ENCODE measurements at places on chromosomes 5 and 9.

DNA sequence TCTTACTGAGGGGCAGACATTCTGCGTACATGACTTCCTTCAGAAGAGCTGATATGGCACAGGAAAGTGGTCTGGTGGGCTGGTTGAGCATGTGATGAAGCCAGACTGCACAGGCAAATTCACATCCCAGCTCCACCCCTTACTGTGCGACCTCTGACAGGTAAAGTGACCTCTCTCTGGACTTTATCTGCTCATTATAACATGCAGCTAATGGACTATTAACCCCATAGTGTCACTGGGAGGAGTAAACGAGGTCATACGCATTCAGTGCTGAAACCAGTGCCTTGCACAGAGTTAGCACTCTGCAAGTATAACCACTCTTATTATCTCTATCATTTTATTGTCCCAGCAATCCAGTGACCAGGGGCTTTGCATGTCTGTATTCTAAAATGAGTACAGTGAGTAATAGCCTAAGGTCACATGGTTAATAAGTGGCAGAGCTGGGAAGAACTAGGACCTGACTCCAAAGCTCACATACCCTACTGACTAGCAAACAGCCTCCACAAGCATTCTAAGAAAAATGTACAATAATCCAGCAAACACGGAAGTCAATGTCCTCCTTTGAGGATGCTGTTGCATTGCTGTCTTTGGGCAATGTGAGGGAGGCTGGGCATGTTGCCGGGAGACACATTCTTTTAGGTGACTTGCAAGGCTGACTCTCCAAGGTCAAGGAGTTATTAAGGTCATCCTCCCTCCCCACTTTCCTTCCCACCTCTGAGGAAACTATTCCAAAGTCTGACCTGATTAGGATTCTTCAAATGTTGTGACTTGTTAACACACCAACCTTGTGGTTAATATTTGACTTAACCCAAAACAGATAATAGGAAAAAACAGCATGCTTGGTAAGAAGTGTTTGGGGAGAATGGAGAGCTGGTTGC is 19.0 kb downstream of the GLRX start:
- no peak for DNase-seq

DNA sequence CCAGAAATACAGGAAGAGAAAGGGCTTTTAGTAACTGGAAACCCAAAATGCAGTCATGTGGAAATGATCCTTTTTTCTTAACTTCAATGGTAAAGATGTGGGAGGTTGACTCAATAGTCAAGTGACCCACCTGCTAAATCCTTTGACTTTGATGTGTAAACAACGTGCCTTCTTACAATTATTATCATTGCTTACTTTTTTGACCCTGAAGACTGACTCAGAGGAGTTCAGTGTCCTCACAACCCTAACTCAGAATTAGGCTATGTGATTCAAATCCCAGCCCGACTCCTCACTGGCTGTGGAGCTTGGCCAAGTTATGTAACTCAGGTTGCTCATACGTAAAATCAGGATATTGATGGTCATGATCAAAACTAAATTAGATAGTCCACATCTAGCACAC is 27.9 kb downstream of the ANXA1 start:
- DNase-seq, result no peak

GRCh38 chr5:14298126-14298847 is 155.1 kb downstream of the TRIO start:
- DNase-seq, result no peak

- no peak for DNase-seq
Observed at GRCh38 chr5:20524991-20525529, 537.1 kb upstream of the CDH18 start.

- peak; percentile 26 for DNase-seq
Observed at GRCh38 chr9:85743275-85744128, 1.7 kb upstream of the AGTPBP1 start.

GRCh38 chr9:136494012-136494411 is 11.2 kb upstream of the SEC16A start:
- no peak for DNase-seq

DNA sequence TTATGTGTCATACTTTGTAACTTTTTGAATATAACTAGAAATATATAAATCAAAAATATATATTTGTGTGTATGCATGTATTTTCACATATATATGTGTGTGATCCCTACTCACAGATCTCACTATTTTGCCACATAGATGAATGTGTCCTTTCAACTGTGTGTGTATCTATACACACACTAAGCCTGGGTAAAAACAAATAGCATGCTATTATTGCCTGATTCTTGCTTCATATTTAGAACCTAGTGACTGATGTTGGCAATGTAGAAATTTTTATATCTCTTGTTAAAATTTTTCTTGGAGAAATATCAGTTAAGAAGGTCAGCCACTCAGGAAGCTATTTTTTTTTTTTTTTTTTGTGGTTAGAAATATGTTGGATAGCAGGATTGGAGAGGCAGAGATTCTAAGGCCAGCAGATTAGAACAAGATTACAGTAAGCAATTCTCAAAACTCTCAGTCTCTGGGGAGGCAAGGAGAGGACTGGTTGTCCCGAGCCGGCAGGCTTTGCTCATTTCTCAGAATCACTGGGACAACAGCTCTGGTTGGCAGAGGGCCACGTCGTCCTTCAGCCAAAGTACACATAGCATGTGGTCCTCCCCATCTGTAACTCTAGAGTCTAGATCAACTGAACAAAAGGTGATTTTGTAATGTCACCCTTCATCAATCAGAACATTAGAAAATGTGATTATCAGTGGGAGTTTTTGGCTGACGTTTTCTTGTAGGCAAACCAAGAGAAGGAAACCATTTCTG is 19.7 kb downstream of the C6 start:
- no peak for DNase-seq

DNA sequence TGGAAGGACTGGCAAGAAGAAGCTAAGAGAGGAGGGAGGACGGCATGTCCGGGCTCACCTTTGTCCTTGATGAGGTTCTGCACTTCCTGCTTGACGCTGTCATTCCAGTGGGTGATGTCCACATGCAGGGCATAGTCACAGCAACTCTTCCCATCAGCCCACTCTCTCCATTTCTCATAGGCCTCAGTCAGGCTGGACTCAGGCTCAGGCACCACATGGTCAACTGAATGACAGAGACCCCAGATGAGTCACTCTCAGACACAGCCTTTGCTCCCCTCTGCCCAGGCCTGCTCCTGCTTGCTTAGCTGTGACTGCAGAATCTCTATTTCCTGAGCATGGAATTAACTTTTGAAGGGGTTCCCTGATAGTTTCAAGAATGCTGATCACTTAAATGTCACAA is 94.2 kb downstream of the DPYSL3 start:
- no peak for DNase-seq

- DNase-seq, result no peak
Observed at GRCh38 chr5:180605554-180606214, 14.4 kb upstream of the SCGB3A1 start.

DNA sequence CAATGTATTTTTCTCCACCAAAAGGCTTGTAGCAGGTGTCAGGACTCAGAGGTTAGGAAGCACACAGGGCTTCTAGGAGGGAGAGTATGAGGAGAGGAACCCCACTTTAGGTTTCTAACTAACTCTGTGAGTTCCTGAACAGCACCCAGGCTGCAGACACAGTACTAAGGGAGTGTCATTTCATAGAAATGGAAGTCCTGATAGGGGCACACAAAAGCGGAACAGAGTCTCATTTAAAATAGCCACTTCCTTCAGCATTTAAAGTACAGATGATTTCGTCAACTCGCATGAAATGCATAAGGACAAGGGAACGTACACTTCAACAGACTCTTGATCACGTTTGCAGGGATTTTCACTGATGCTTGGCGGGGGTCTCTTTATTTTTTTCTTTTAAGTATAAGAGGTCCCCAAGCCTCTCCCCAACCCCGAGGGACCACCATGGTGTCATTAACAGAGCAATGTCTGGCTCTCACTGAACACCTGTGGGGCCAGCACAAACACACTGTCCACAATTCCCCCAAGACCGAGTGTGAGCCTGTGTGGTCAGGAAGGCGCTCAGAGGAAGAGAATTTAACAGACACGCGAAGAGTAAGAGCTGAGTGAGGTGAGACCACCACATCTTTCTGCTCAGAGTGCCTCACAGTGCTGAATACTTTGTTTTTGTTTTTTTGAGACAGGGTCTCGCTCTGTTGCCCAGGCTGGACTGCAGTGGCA is 82.3 kb downstream of the SECISBP2 start:
- DNase-seq, result no peak

- DNase-seq, result no peak
Observed at GRCh38 chr9:123475407-123475806, 119.4 kb downstream of the CRB2 start.

DNA sequence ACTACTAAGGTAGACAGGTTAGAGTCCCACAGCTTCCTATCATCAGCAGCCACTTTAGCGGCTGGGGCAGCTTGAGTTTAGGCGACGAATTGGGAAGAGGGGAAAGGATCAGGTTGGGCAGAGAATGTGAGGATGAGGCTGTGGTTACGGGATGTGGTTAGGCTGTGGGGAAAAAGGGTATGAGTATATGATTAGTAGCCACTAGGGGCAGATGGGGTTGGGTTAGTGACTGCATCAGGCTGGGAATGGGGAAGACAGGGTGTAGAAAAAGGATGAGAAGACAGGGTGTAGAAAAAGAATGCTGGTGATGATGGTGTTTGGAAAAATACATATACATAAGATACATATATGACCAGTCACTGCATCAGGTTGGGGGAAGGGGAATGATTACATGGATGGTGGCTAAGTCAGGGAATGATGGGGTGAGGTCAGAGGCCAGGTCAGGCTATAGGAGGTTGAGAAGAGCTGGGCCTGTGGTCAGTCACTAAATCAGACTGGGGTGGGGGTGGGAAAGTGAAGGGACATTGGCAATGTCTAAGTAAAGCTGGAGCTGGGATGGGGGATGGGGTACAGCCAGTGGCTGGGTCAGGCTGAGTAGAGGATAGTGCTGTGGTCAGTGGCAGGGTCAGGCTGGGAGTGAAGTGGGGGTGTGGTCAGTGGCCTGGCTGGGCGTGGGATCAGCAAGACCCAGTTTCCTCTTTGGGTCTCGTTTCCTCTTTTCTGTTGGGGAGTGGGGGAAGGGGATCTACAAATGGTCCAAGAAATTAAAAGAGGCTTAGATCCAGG is 2.1 kb downstream of the TLN1 start:
- DNase-seq, result no peak

DNA sequence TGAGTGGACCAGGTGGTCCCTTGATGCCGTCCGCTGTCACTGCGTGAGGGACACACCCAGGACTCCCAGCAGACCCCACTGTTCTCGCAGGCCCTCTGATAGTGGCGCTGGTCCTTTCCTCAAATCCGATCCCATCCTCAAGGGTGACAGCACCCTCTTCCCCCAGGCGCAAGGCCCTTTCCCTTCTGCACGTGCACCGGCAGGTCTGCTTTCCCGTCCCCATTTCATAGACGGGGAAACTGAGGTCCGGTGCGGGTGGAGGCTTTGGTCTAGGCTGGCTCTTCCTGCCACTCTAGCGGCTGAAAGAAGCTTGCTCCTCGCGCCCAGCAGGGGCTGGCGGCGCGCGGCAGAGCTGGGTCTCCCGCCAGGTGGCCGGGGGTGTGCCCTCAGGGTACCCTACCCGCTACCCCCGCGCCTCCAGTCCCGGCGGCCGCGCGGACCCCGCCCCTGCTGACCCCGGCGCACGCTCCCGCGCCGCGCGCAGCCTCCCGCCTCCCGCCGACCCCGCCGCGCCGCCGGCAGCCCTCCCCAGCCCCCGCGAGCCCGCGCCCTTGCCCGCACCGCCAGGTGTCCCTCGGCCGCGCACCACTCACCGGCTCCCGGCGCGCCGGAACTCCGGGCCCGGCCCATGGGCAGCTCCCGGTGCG is 453 bp downstream of the RASGEF1C start:
- peak; percentile 53 for DNase-seq

GRCh38 chr9:72412483-72413040 is 47.6 kb upstream of the ZFAND5 start:
- DNase-seq, result no peak

- no peak for DNase-seq
Observed at GRCh38 chr5:88880201-88880600, 2.8 kb downstream of the MEF2C start.

DNA sequence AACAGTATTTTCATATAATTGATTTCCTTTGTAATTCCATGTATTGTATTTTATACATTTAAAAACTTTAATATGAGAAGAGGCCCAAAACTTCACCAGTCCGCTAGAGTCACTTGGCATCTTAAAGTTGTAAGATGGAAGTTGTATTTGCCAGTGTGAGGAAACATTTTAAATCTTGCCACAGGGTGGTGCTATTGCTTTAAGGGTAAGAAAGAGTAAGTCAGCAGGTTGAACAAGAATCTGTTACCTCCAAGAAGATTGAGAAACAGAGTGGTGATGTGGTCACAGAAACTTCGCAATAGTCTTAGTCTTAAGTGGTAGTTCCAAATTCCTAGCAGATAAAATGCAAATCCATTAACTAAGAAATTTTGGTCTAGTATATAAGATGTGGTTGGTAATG is 39.8 kb upstream of the RANBP6 start:
- DNase-seq, result no peak

GRCh38 chr9:116084497-116084896 is 69.1 kb upstream of the PAPPA start:
- DNase-seq, result no peak

DNA sequence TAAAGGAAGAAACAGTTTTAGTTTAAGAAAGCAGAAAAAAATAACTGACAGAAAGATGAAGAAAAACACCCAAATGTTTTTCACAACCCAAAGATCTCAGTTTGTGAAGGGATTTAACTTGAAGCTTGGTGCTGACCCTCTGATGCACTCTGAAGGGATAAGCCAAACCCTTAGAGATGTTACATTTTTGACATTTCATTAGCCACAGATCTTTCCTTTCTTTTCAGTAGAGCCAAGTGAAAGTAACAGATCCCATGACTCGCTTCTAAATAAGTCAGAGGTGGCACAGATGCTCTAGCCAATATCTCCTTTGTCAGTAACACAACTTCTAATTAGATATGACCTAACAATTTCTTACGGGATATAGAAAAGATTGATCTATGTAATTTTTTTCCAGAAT is 394.5 kb upstream of the EDIL3 start:
- DNase-seq, result no peak

- DNase-seq, result no peak
Observed at GRCh38 chr5:55989860-55990259, 4.9 kb downstream of the IL6ST start.

DNA sequence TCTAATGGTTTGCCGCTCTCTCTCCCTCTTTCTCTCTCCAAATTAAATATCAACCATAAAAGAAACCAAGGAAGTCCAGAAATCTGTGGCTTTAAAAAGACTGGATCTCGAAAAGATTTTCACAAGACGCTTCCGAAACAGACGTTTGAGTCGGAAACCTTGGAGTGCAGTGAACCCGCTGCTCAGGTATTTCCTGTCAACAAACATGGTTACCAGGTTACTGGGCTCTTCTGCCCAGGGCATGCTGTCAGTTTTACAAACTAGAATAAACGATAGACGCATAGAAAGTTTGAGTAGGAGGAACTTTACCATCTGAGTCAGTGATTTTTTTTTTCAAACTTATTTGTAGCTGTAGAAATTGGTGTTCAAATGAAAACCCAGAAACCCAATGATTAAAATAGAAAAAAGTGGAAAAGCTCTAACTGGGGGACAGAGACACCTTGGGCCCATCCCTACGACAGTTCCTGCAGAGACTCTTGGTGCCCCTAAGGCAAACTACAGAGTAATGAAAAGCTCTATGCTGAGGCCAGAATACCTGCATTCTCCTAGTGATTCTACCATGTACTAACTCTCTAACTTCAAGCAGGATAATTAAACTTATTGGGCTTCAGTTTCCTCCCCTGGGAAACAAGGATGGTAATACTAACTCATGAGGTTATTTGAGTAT is 90.0 kb downstream of the DOCK8 start:
- DNase-seq, result no peak
